ENCODE measurements at places on chromosomes 2 and 18.

GRCh38 chr18:61602836-61603235 lies 269.6 kb downstream of the CDH20 start:
- peak; percentile 60 for DNase-seq

- no peak for DNase-seq
Measured at GRCh38 chr2:183149489-183149888, 25.2 kb downstream of the NUP35 start.

GRCh38 chr2:215107216-215108056 lies 31.0 kb downstream of the ABCA12 start:
- no peak for DNase-seq

GRCh38 chr18:45687621-45688020 lies 36.4 kb upstream of the SLC14A1 start:
- no peak for DNase-seq

DNA sequence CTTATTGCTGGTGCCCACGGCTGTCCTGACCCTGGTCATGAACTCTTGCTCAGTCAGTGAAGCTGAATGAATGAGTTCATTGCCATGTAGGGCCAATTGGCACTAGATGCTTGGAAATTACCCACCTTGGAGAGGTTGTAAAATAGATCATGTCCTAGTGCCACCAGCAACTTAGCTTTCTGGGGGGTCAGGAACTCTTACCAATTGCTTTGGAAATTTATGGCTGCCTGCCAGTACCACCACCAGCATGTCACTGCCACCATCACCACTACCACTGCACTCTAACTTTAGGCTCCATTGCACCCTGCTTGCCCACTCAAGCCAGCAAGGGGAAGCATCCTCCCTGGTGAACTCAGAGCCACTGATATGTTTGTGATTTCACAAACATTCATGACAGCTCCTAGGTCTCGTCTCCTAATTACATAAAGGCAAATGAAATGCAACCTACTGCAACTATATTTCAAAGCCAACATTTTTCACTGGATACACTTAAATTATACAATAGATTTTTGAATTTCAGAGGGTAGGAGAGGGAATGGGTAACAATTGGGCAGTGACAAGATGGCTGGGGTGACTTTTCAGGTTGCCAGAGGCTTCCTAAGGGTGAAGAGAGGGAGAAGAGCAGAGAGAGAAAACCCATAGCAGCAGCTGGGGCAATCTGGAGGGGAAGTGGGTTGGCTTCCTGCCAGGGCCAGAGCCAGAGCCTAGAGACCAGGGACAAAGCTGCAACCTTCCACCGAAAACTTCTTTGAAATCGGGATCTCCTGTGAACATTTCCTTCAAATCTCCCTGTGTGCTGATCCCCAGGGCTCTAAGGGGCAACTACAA lies 3.5 kb upstream of the EMILIN1 start:
- DNase-seq = peak; percentile 63

Data from lung microvascular endothelial cell (primary cell).